ENCODE measurements at places on chromosomes 16 and 17. TPM values are rescaled to one million over a fixed set of nuclear protein-coding genes. Genes with fewer than 3 reads are reported as not detected.

GRCh38 chr16:75494661-75495075, 573 bp downstream of the CHST6 start:
- peak; percentile 74 for DNase-seq

DNA sequence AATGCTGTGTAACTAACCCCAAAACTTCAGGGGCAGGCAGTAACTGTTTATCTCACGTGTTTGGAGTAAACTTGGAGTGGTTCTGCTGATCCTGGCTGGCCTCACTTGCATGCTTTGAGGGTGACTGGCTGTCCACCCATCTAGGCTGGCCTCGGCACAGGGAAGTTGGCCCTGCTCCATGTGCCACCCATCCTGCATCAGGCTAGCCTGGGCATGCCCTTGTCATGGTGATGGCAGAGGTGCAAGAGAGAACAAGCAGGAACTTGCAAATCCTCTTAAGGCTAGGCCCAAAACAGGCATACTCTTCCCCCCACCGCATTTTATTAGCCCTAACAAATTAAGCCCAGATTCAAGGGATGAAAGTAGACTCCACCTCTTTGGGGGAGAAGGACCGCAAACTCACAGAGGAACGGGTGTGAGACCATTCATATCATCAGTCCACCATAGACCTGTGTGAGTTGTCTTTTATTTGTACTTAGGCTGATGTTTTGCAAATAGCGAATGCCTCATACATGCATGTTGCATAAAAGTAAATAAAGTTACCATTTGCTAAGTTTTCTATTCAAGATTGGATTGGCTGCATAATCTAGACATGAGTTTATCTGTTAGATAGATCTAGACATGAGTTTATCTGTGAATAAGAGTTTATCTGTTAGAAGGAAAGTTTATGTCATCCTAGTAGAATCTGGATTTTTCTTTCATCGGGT, 221.0 kb downstream of the CCDC182 start:
- DNase-seq = peak; percentile 91

DNA sequence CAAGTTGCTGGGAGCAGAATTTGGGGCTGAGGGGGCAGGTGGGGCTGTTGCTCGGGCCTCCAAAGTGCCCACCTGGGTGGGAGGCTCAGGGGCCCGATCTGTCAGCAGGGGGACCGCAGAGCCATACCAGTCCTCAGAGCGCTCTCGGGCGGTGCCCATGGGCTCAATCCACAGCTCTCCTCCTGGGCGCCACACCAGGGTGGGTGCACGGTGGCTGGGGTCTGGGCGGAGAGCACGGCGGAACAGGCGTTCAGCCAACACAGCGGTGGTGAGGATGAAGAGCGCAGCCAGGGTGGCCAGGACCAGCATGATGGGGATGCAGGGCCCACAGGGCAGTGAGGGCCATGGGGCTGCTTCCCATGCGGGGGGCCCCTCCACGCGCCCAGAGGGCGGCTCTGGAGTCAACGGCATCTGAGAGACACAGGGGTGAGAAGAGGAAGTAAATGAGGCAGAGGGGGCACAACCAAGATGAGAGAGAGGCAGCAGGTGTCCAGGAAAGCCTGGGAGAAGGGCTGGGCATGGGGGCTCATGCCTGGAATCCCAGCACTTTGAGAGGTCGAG, 1.2 kb downstream of the C16orf54 start:
- DNase-seq = peak; percentile 68

DNA sequence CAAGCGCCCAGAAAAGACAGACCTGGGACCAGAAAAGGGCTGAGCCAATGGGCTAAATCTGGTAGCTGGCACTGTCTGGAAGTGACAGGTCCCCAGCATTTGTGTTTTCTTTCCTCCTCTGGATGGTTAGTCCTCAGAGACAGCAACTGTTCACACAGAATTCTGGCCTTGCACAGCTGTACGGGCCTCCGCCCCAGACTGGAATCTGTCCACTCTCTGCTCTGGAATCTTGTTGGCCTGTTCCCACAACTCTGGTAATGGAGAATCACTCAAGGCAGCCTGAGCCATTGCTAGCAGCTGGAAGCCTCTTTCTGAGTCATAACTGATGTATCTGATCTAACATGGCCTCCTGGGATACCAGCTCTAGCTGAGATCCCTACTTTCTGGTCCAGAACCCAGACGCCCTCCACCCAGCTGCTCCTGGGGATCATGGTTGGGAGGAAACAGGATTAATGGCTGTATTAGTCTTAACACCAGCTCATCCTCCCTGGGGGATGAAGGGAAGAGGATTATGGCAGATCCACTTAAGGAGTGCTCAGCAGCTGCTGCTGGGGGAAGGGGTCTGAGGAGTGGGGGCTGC, 9.1 kb downstream of the ZNF668 start:
- DNase-seq = no peak

GRCh38 chr17:27756467-27757371, 43.6 kb downstream of the NOS2 start:
- DNase-seq = peak; percentile 61

DNA sequence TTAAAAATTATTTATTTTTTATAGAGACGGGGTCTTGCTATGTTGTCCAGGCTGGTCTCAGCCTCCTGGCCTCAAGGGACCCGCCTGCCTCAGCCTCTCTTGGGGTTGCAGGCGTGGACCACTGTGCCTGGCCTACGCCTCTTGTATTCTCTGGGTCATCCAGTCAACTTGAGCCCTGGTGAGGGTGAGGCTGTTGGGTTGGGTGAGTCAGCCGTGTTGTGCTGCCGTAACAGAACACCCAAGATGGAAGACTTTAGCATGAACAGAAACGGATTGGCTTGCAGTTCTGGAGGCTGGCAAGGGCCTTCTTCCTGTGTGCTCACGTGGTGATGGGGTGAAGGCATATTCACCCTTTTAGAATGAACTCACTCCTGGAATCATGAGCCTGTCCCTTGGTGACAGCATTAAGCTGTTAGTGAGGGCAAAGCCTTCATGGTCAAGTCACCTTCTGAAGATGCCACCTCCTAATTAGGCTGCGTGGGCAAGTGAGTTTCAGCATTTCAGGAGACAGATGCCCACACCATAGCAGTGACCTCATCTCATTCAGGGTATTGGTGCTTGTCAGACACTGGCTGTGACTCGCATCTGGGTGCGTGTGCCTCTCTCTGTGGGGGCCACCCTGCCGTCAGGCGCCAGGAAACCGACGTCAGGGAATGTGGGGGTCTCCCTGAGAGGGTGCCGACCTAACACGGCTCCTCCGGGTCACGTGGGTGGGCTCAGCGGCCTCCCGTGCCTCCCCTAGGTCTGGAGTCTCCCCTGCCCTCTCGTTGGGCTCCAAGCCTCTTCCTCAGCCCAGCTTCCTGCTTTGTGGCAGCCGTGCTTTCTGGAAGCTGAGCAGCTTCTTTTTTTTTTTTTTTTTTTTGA, 49.8 kb downstream of the WDR45B start:
- no peak for DNase-seq

DNA sequence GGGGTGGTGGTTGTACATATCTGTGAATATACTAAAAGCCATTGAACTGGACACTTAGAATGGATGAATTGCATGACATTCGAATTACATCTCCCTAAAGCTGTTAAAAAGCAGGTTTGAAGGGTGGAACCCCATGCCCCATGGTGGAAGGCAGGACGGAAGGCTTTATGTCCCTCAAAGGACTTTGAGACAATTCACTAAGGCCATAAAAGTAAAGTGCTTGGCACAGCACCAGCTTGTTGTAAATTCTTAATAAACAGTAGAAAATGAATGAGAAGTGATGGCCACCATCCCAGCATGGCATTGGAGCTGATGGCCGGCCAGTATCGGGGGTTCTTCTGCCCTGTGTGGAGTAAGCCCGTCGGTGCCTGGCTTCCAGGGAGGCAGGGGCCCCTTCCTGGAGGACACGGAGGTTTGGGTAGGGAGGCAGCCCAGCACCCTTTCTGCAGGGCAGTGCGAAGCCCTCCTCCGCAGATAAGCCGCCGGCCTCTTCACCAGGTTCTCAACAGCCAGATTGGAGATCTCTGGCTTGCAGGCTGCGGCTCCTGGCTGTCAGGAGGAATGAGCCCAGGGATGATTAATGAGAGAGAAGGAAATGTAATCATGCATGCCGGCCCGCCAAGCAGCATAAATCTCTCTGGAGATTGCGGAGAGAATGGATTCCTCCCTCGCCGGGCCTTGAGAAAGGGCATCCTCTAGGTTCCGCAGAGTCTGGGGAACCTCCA, 346.9 kb downstream of the FOXL1 start:
- peak; percentile 97 for DNase-seq

GRCh38 chr16:73480381-73480780, 432.5 kb upstream of the ZFHX3 start:
- no peak for DNase-seq

DNA sequence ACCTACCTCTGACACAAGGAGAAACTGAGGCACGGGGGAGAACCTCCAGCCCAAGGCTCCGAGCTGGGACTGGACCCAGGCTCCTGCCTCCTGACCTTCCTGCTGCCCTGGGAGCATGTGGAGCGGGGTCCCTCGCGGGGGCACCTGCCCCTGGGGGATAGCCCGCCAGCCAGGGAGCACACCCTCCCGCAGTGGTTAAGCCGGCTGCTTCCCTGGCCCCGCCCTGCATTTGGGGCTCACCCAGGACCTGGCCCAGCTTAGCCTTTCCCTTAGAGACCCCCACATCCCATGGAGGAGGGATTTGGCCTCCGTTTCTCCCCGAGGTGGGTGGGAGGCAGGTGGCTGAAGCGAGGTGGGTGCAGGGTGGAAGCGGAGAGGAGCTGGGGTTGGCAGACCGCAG, 1.8 kb upstream of the CDH15 start:
- peak; percentile 81 for DNase-seq

- DNase-seq = no peak
Measured at GRCh38 chr16:24978370-24978914, 36.7 kb downstream of the ARHGAP17 start.

DNA sequence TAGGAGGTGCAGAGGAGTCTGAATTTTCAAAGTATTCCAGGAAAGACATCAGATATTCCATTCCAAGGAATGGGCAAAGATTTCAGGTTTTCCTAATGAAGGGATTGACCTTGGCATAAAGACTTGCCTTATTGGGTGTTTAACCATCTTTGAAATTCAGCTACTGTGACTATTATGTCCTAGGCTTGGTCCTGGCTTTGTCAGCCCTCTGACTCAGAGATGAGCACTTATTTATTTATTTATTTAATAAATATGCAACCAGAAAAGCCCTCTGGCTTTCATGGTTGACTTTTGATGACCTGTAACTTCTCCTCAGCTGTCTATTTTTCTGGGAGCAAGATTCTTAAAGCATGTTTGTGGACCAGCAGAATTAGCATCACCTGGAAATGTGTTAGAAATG, 455.1 kb downstream of the KIF2B start:
- DNase-seq = no peak

DNA sequence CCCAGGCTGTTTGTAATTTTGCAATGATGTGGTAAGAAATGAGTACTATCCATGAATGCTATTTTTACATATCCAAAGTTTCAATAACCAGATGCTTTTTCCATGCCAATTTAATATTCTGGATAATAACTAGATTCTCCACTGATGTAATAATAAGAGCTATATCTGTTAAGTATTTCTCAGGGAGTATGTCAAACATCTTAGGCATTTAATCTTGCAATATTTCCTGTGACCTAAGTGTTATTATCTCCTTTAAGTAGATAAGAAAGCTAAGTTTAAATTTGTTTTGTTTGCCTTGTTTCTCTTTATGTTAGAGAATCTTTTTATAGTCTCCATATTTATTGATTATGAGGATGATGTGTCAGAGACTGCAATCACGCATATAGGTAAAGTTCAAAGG, 32.3 kb upstream of the HS3ST3A1 start:
- DNase-seq = no peak

- no peak for DNase-seq
Measured at GRCh38 chr16:58843675-58844074, 109.6 kb upstream of the GOT2 start.

- no peak for DNase-seq
Measured at GRCh38 chr17:75512926-75513640, 2.3 kb downstream of the CASKIN2 start.

GRCh38 chr17:78040440-78041385, 82.2 kb downstream of the TNRC6C start:
- DNase-seq = peak; percentile 80

DNA sequence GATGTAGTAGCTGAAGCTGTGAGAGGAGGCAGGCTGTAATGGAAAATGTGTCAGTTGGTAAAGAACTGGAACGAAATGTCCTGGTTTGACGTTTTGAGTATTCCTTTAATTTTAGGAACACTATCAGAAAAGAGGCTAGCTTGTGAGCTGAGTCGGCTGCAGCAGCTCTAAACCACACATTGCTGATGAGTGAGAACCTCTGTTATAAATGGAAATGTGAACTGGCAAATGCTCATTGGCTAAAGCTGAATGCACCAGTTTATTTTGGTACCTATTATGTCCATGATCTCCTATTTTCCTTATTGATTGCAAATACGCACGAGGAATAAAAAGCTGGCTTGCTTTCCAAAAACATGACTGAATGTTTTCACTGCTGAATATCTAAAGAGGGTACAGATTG, 11.0 kb upstream of the WIPI1 start:
- DNase-seq = no peak

DNA sequence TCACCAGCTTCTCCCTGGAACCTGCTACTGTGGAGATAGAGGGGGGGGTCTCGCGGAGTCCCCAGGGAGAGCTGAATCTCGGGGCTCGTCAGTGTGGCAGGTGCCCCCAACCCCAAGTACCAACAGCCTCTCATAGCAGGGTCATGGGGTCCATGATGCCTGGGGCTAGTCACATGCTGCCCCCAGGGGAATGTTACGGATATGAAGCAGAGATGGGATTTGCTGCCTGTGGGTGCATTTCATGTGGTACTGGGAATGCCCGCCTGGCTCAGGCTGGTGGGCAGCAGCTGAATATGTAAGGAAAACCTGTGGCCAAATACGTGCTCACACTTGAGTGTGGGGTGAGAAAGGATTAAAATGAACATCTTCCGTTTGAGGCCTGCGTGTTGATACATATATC, 49.4 kb downstream of the MEAK7 start:
- DNase-seq = peak; percentile 27

DNA sequence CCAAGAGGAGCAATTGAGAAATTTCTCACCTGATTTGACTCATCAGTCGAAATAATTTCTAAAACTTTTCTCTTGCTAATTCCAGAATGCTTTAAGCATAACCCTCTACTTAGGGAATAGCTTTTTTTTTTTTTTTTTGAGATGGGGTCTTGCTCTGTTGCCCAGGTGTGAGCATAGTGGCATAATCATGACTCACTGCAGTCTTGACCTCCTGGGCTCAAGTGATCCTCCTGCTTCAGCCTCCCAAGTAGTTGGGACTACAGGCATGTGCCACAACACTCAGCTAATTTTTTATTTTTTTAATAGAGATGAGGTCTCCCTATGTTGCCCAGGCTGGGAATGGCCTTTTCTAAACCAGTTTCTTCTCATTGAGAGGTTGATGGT, 13.7 kb upstream of the NFATC3 start:
- no peak for DNase-seq

GRCh38 chr16:73152386-73153125, 104.6 kb upstream of the ZFHX3 start:
- DNase-seq = peak; percentile 21

GRCh38 chr16:87134628-87134995, 182.6 kb downstream of the C16orf95 start:
- DNase-seq = no peak

- DNase-seq = no peak
Measured at GRCh38 chr17:58334661-58335060, 6.1 kb upstream of the TSPOAP1 start.

DOC2A gene
- polyA plus RNA-seq = 3.5 TPM

KRT40 gene
- not detected for polyA plus RNA-seq

C16orf96 gene
- polyA plus RNA-seq = 0.13 TPM

CLEC19A gene
- polyA plus RNA-seq = not detected

ITGA2B gene
- polyA plus RNA-seq = 0.67 TPM

PRCD gene
- polyA plus RNA-seq = not detected

CBLN1 gene
- 0.73 TPM for polyA plus RNA-seq

TM4SF5 gene
- polyA plus RNA-seq = 31.3 TPM

Measured in kidney (tissue), 22 donors.